ENCODE measurements at places on chromosomes 7 and 10.

DNA sequence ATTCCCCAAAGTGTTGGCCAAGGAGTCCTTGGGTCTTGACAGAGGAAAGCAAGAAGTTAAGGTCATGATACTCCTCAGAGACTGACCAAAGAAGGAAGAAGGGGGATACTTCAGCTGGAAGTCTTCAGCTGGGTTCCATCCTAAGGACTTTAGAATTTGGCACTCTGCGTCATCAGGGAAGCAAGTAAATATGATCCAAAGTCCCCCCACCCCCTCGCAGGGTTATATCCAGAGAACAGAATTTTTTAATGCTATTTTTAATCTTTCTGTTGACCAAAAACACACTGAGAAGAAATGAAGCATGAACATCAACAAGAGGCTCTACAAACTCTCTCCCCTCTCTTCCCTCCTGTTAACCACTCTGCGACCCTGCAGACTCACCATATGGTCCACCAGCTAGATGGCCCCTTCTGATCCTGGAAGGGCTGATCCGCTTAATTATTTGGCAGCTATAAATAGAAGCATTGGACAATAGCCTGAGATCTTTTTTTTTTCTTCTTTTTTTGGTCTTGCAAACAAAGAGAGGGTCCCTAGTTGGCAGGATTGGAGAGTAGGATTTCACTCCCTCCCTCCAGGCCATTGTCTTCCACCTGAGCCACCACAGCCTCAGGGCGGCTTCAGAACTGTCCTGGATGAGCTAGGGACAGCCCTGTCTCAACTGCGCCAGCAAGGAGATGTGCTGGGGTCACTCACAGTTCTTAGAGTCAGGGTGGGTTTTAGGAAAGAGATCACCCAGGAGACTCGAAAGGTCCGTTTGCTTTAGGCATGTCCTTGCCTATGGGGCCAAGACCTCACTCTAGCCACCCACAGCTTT, 196.0 kb downstream of the KCNMA1 start:
- DNase-seq = no peak

- DNase-seq = no peak
These were observed 285.1 kb upstream of the ADARB2 start for GRCh38 chr10:2022401-2022800.

DNA sequence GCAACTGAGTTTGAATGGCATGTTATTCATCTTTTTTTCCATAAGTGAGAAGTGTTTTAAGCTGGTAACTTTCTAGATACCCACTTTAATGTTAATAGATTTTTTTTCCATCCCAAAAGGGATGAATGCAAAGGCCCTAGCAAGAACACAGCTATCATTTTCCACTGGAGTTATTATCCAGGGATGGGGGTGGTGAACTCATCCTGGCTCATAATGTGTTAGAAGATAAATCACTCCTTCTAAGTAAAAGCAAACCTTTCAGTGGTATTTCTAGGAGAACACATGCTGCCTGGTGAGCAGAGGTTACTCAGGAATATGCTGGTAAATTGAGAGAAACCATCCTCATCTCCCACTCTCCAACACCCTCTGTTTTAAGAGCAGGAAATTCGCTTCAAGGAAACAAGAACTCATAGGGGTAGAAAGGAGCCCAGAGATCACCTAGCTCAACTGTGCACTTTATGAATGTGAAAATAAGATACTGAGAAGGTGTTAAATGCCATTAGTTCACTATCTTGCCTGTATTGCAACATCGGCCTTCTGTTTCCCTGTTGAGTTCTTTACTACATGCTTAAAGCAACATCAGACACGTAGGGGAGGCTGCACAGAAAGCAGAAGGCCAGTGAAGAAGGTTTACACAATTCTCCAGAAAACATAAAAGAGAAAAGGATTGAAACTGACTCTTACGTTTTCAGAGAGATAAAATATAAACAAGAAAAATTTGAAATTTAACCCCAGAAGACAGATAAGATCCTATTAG, 264.0 kb upstream of the PRKCQ start:
- no peak for DNase-seq

- no peak for DNase-seq
These were observed 26.2 kb upstream of the EXOC6 start for GRCh38 chr10:92822060-92822634.

DNA sequence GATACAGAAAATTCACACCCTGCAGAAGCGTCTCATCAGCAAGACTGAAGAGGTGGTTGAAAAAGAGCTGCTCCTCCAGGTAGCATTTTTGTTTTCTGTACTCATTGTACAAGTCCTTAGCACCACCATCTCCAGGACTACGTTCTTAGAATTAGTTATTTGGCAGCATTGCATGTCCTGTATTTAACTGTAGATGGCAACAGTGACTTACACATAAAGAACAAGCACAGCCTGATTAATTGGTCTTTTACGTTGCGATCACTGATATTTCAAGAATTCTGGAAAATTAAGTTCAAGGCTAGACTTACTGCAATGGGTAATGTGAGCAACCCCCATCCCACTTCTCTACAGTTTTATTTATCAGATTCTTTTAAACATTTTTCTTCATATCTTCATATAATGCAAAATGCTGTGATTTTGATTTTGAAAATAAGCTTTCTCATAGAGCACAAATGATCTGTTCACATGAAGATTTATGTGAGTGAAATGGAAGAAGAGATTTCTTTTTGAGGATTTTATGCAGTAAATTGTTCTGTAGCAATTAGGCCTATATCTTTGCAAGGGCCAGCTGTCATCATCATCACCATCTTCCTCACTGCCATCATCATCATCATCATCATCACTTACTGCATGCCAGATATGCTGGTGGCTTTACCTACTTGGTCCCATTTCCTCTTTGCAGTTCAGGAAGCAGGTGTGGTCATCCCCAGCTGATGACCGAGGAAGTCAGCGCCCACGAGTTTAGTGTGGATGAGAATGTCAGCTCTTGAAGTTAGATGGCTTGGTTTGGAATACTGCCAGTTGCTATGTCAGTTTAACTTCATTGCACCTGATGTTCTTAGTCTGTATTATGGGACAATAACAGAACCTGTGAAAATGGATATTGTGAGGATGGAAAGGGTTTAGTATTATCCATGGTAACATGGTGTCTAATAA, 53.4 kb downstream of the CFAP58 start:
- no peak for DNase-seq

GRCh38 chr7:50462361-50462760, 12.2 kb upstream of the FIGNL1 start:
- DNase-seq = no peak

- DNase-seq = peak; percentile 17
These were observed 86.9 kb upstream of the TNRC18 start for GRCh38 chr7:5510426-5511045.

- no peak for DNase-seq
These were observed 251.0 kb upstream of the TAC1 start for GRCh38 chr7:97480772-97481390.

Data from HuH-7.5 (cell line).